ENCODE measurements at places on chromosomes 2 and 18.

DNA sequence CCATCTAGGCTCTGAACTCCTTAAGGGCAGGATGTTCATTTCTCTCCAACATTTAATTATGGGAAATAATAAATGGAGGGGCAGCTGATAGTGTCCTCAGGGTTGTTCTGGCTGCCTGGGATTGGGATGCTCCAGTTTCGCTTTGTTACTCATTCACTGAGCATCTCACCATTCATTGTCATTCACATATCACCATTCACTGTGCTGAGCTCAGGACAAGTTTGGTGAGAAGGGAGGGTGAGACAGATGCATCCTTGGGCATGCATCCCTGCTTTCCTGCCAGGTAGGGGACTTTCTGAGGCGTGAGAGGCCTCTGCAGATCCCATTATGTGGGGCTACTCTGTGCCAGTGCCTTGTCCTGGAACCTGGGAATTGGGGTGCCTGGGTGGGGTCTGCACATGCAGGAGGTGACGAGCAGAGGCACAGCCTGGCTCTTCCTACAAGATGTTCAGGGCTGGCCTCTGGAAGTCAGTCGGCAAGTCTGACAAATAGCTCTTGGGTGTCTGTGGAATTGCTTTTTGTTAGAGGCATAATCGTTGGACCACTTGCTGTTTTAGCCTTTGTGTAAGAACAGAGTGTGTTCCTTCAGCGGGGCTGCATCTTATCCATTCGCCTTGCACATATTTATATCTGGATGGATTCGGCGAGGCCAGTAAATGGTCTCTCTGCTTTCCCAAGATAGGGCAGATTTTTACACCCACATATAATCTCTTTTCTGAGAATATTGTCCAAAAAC, 323.2 kb upstream of the THSD7B start:
- DNase-seq: no peak

GRCh38 chr2:51693640-51694039, 661.7 kb upstream of the NRXN1 start:
- no peak for DNase-seq

DNA sequence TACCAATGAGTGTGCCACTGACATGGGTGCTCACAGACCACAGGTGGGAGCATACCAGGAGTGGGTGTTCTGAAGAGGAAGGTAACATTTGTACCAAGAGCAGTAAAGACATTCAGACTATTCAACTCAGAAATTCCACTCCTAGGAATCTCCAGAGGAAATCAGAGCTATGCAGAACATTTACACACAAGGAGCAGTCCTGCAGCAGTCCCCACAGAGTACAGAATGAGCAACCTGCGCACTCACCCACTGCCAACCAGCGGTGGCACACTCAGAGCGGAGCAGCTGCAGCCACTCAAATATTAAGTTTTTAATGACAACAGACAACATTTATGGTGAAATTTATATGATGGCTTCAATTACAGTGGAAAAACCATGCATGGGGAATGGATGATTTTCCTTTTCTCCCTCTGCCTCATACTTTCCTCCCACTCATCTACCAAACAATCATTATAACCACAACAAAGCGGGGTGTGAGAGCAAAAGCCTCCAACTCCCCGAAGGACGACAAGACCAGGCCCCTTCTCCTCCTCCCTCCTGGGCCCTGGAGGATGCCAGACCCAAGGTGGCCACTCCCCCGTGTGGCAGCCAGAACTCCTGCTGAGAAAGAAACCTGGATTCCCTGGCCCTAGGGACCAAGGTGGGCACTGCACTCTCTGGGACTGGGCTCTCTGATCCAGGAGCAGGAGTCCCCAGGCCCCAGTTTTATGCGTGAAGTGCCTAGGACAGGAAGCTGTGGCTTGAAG, 5.4 kb downstream of the HS6ST1 start:
- DNase-seq: peak; percentile 1

- DNase-seq: no peak
Measured at GRCh38 chr2:203427061-203427460, 98.9 kb downstream of the ABI2 start.

DNA sequence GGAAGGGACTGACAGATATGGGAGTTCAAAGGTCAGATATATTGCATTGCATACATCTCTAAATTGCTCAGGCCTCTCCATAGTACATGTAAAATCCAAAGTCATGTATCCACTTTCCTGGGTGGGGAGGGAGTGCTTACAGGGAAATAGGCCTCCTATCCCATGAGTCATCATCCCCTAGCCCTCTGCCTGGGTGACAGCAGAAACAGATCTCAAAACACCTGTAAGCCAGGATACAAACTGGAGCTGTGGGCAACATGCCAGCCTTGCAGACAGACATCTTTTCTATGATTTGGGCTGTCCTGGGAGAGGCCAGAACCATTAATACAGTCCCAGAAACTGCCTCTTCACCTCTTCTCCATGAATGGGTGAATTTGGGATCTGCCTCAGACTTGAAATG, 4.8 kb downstream of the ALK start:
- DNase-seq: no peak

DNA sequence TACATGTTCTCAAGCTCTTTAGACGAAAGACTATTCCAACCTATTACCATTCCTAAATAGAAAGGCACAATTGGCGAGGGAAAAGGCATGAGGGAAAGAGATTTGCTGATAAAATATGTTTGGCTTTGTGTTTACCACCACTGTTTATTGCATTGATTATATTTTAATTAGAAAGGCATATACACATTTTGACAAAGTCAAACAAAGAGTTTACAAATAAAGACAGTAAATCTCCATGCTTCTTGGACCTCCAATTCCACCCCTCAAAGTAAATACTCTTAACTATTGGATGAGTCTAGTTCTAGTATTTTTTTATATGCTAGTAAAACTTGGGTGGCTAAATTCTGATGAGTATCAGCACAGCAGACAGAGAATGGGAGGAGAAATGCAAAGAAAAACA, 521.4 kb downstream of the FBXO15 start:
- DNase-seq: no peak

GRCh38 chr2:18932853-18933252, 343.5 kb upstream of the NT5C1B start:
- peak; percentile 7 for DNase-seq

DNA sequence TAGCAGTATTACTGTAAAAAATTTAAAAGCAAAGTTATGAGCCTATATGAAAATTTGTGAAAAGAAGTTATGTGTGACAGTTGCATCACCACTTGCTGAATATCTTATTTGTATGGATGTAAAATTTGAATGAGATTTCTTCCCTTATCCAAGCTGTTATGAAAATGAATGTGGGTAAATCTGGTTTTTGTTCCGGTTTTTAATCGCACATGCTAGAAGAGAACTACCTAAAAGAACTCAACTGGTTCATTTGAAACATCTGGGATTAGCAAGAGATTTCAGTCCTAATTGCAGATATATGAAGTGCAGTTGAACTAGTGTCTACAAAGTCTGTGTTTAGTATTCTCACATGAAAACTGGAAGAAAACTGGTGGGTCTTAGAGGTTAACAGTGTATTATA, 467.1 kb upstream of the SPHKAP start:
- DNase-seq: no peak

DNA sequence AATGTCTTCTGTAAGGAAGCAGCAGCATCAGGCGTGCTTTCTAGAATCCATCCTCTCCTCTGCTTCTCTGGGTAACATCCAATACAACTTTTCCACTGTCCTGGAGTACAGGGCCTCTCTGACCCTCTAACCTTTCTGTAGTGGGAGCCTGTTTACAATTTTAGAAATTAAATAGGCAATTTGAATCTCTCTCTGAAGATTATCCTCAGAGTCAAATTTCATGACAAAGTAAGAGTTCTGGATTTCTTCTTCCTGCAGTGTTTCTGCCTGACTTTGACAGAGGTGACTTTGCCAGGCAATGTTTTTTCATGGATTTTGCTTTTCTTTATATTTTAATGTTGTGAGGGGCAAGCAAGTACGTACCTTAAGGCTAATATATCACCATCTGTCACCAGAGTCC, 558.4 kb downstream of the PARD3B start:
- DNase-seq: no peak
